ENCODE measurements at places on chromosomes 2 and 18.

- DNase-seq: no peak
Observed at GRCh38 chr2:141611-142010, 95.3 kb upstream of the FAM110C start.

DNA sequence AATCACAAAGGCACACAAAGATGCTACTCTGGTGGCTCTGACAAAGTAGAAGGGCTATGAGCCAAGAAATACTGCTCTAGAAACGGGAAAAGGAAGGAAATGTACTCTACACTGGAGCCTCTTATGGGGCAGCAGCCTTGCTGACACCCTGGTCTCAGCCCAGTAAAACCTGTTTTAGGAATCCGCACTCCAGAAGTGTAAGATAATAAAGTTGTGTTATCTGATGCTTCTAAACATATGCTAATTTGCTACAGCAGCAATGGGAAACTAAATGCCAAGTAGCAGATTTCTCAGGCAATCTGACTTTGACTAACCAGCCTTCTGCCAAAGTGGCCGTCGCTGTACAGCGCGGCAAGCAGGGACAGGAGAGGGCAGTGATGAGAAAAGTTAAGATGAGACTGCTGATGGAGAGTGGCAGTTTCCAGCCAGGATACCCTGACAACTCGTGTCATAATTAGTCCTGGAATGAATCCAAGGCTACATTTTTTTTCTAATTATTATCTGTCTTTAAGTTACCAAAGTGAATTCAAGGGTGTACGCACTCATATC, 99.0 kb downstream of the NETO1 start:
- no peak for DNase-seq

DNA sequence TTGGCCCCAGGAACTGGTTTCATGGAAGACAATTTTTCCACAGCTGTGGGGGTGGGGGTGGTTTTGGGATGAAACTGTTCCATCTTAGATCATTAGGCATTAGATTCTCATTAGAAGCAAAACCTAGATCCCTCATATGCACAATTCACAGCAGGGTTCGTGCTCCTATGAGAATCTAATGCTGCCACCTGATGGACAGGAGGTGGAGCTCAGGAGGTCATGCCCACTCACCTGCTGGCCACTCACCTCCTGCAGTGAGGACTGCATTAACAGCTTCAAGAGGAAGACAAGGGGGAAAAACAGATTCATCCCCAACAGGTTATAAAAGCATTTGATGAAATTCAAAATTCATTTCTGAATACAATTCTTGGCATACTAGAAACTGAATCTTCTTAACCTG, 38.5 kb downstream of the THAP4 start:
- no peak for DNase-seq

GRCh38 chr2:159444754-159445153, 158.3 kb upstream of the WDSUB1 start:
- no peak for DNase-seq

GRCh38 chr18:63067939-63068338, 251.6 kb downstream of the BCL2 start:
- no peak for DNase-seq

GRCh38 chr2:127034883-127035611, 71.9 kb downstream of the BIN1 start:
- DNase-seq: no peak

All from activated T-cell treated with anti-CD3 and anti-CD28 coated beads for 1 hour (primary cell).